ENCODE measurements at places on chromosomes 1 and 21.

GRCh38 chr1:206048582-206048981, 4.4 kb upstream of the RHEX start:
- no peak for DNase-seq

DNA sequence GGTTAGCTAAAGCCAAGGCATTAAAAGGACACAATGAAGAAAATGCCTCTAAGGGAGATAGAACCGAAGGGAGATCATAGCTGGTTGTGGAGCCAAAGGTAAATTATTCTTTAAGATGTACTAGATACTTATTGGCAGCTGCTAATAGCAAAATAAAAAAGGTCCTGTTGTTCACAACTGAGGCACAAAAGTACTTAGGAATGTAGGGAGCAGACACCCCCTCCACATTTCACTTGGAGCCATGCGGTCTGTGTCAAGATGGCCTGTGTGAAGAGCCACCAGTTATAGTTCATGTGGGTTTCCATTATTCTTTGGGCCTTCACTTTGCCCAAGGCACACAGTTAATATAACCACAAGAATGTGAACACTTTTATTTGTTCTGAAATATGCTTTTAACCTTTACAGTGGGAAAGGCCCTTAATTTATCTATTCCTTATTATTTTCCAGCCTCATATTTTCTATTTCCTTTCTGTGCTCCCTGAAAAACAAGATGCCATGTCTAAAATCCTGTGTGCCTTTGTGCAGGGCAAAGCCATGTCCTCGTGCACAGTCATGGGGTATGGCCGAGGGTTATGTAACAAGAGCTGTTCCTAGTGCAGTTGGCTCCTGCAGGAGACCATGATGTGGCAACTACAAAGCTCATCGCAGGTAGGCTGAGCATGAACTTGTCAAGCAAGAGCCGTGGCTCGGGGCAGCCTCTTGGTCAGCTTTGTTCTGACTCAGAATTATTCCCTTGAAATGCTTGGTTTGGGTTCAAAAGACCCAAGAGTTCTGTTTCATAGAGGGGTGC, 16.2 kb upstream of the WDR26 start:
- DNase-seq = no peak

- no peak for DNase-seq
Measured at GRCh38 chr1:2967881-2968280, 53.4 kb upstream of the ACTRT2 start.

GRCh38 chr1:224720216-224720615, 104.1 kb downstream of the CNIH3 start:
- DNase-seq = no peak

DNA sequence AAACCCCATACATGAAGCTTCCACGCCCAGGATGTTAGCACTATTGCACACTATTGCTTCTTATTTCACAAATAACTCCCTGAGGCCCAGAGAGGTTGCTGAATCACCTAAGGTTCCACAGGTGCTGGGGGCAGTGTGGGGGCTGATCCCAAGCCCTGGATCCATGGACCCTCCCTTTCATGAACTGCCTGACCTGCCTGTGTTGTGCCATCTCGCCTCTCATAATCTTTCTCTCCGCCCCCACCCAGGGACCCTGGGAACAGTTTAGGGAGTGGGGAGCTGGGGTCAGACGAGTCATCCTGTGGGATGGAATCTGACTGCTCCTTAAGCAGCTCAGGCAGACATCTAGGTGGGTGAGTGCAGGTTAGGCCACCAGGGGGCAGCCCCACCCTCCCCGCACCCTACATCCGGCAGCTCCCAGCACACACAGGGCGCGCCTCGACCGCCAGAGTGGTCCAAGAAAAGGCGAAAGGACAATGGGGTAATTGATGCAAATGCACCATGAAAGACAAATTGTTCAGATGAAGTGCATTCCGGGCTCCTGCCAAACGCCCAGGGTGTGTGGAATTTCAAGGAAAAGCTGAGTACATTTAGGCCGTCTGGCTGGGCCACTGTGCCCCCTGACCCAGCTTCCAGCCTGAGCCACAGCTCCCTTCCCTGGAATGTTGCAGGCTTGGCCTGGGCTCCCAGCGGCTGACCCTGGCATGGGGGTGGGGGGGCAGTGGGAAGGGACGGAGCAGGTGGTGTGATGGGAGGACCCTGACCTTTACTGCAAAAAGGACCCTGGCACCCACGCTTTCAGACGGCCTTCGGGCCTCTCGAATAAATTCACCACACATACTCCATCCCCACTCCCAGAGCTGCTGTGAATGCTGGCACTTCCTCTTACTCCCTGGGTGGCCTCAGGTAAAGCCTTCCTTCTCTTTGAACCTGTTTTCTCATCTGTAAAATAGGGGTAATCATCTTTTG, 20.8 kb downstream of the PHLDA3 start:
- peak; percentile 50 for DNase-seq

- no peak for DNase-seq
Measured at GRCh38 chr1:101820071-101820470, 176.7 kb downstream of the OLFM3 start.
